ENCODE measurements at places on chromosomes 2 and 18.

DNA sequence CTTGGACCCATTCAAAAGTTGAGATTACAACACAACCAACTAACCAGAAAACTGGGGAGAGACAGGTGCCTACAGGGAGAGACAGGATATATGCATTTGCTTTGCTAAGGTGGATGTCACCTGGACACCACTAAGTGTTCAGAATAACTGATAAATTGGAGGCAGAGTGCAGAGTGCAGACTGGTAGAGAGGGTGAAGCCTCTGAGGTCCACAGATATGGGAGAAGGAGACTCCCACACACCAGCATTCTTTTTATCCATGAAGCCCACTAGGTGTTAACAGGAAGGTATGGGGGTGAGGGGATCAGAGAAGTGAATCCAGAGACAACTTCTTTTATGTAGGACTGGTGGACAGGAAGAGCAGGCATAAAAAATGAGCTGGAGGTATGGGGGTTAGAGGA lies 1310.0 kb upstream of the ZEB2 start:
- no peak for DNase-seq

- DNase-seq, result no peak
These were observed 37.2 kb upstream of the POLE4 start for GRCh38 chr2:74921236-74921736.

GRCh38 chr2:30799366-30799765 lies 7.9 kb downstream of the CAPN13 start:
- no peak for DNase-seq

- no peak for DNase-seq
These were observed 217.2 kb downstream of the TMEM163 start for GRCh38 chr2:134501476-134502091.

DNA sequence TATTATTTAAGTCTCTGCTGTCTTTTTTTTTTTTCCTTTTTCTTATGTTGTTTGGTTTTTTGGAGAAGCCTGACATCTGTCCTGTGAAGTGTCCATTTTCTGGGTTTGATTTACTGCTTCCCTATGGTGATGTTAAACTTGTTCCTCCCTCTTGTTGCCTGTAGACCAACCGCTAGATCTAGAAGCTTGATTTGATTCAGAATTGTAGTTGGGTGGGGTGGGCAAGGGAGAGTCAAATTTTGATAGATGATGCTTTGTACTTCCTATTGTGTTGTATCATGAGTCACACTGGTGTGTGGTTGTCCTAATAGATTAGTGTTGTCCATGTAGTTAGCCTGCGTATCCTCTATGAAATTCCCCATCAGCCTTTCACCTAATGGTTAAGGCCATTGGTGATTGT lies 35.4 kb downstream of the CAB39 start:
- DNase-seq, result no peak

DNA sequence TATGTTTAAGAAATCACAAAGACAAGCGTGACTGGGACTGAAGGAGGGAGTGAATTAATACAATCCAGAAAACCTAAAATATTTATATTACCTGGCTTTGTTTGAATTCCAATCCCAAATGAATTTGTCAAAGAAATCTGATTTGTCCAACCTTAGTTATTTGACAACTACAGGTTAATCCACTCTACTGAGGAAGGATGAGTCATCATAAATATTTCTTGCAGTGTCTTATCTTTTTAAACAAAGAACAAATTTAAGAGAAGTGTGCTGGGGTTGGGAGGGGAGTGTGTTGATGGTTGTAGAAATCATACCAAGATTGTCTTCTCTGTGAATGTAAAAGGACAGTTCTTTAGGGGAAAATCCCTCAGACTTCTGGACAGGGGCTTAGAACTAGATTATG lies 1106.3 kb upstream of the SLC39A10 start:
- DNase-seq, result no peak
